ENCODE measurements at places on chromosomes 6 and 20. TPM values are rescaled to one million over a fixed set of nuclear protein-coding genes. Genes with fewer than 3 reads are reported as not detected.

CTAGE9 gene
- not detected for total RNA-seq

DNA sequence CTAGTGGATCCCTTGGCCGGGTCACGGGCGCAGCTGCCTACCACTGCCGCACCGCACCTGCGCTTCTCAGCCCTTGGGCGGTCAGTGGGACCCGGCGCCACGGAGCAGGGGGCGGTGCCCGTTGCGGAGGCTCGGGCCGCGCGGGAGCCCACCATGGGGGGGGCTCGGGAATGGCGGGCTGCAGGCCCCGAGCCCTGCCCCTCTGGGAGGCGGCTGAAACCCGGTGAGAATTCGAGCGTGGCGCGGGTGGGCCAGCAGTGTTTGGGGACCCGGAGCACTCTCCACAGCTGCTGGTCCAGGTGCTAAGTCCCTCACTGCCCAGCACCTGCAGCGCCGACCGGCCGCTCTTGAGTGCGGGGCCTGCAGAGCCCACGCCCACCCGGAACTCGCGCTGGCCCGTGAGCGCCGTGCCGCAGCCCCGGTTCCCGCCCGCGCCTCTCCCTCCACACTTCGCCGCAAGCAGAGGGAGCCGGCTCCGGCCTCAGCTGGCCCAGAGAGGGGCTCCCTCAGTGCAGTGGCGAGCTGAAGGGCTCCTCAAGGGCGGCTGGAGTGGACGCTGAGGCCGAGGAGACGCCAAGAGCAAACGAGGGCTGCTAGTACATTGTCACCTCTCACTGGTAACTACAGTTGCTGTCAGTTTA is 120.5 kb upstream of the TMEM170B start:
- H3K36me3 ChIP-seq, result no peaks in the 10 kb centered on the region
- no peak overlapping the region for H3K4me3 ChIP-seq
- peaks cover 5% of the 10 kb centered on the region for H3K4me1 ChIP-seq
- H3K27ac ChIP-seq, result no peak overlapping the region
- DNase-seq, result no peak

GRCh38 chr6:136718476-136718875 is 73.8 kb downstream of the MAP3K5 start:
- DNase-seq, result no peak
- H3K27ac ChIP-seq, result no peak overlapping the region
- H3K4me3 ChIP-seq, result no peak overlapping the region

DNA sequence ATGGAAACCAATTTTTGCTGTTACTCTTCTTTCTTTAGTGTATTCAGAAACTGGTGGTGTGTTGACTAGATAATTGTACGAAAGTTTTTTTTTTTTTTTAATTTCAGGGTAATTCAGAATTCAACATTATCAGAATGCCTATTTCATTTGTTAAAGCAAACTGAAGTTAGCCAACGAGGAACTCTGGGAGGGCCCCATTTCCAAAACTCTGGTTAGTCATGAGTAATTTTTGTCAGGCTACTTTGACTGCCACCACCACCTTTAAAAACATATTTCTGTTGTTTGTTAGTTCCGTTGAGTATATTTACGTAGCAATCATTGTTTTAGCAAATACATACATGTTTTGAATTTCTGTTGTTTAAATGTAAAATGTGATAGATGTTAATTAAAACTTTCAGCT is 763 bp downstream of the ZKSCAN8 start:
- no peaks in the 10 kb centered on the region for H3K27me3 ChIP-seq
- DNase-seq, result peak; percentile 11
- H3K4me1 ChIP-seq, result peaks cover 4% of the 10 kb centered on the region
- H3K36me3 ChIP-seq, result peaks cover 13% of the 10 kb centered on the region
- H3K27ac ChIP-seq, result peak overlapping the region; percentile 79

RNF146 gene
- total RNA-seq, result 48.8 TPM

- H3K36me3 ChIP-seq, result no peaks in the 10 kb centered on the region
- H3K4me1 ChIP-seq, result peaks cover 13% of the 10 kb centered on the region
- H3K27me3 ChIP-seq, result no peaks in the 10 kb centered on the region
- no peak overlapping the region for H3K27ac ChIP-seq
- DNase-seq, result no peak
- H3K4me3 ChIP-seq, result no peak overlapping the region
Observed at GRCh38 chr6:42369568-42369967, 82.2 kb downstream of the TRERF1 start.

- H3K27ac ChIP-seq, result no peak overlapping the region
- no peak overlapping the region for H3K4me3 ChIP-seq
- H3K36me3 ChIP-seq, result no peaks in the 10 kb centered on the region
- no peaks in the 10 kb centered on the region for H3K27me3 ChIP-seq
Observed at GRCh38 chr6:68689910-68690309, 54.8 kb downstream of the ADGRB3 start.

All from astrocyte (in vitro differentiated cells and primary cell).